BJ (cell line): ENCODE measurements at places on chromosomes 5 and 9. TPM values are rescaled to one million over a fixed set of nuclear protein-coding genes. Genes with fewer than 3 reads are reported as not detected.

DNA sequence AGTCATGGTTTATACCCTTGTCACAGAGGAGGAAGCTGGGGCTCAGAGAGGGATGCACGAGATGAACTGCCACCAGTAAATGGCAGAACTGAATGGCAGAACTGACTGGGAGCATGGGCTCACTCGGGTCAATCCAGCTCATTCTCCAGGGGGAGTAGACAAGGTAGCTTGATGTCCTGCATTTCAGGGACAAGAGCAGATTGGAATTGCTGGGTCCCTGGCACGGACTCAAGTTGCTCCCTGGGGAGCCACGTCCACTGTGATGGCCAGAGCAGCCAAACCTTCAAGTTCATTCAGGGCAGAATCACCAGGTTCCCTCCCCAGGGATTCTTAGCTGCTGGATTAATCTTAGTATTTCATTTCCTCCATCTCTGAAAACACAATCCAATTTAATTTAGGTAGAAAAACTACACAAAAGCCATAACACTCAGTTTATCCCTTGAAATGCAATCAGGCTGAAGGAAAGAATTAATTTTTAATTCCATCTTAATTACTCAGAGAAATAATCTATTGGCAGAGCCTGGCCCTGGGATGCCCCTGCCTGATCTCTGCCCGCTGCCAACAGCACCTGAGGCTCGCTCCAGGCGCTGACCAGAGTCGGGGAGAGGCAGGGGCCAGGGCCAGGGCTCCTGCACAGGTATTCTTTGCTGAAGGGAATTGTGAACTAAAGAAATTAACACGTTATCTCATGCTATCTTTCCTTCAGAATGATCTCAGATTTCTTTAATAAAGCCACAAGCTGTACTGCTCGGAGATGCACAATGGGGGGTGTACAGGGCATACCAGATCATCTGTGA, 42.0 kb upstream of the UNC5A start:
- DNase-seq: no peak

The CREBRF gene
- polyA plus RNA-seq: 11.2 and 18.2 TPM in 2 replicates

The PITX1 gene
- polyA plus RNA-seq: 9.1 and 14.3 TPM in 2 replicates

GRCh38 chr5:1468247-1468612, 23.0 kb upstream of the SLC6A3 start:
- DNase-seq: no peak

- no peak for DNase-seq
These were observed 11.7 kb downstream of the TRIM23 start for GRCh38 chr5:65612298-65612907.

The SOHLH1 gene
- polyA plus RNA-seq: not detected in 2 replicates

- DNase-seq: no peak
These were observed 26.9 kb upstream of the FAT2 start for GRCh38 chr5:151617841-151618710.

DNA sequence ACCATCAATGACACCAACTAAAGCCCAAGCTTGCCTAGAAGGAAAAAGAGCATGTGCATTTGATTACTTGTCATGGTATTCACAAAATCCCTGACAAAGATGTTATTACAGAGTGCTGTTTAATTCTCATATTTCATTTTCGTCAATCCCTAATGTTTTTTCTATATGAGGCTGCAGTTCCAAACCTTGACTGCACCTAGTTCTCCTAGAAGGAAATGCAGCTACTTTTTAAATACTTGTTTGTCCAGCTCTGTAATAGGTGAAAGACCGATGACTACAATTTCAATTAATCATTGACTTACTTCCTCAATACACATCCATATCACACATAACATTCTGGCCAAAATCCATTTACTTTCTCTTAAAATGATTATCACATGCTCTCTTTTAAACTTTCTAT, 28.1 kb downstream of the CEMIP2 start:
- no peak for DNase-seq

The FAM81B gene
- not detected in 2 replicates for polyA plus RNA-seq

DNA sequence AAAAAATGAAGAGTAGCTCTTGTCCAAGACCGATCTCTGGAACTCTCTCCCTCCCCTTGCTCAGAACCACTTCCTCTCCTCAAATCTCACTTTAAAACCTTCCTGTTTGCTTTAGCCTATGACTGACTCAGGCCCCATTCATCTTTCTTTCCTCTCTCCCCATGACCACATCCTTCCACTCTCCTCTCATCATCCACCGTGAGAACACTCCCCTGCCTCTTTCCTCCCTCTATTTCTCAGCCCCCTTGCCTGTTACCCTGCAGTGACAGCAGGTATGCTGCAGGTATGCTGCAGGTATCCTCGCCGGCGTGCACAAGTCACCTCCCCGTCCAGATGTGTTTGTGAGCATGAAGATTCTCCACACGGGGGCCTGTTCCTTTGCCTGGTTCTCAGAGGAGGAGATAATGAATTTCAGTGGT, 505.3 kb downstream of the CCDC171 start:
- no peak for DNase-seq

The NUTM2F gene
- polyA plus RNA-seq: not detected in 2 replicates

DNA sequence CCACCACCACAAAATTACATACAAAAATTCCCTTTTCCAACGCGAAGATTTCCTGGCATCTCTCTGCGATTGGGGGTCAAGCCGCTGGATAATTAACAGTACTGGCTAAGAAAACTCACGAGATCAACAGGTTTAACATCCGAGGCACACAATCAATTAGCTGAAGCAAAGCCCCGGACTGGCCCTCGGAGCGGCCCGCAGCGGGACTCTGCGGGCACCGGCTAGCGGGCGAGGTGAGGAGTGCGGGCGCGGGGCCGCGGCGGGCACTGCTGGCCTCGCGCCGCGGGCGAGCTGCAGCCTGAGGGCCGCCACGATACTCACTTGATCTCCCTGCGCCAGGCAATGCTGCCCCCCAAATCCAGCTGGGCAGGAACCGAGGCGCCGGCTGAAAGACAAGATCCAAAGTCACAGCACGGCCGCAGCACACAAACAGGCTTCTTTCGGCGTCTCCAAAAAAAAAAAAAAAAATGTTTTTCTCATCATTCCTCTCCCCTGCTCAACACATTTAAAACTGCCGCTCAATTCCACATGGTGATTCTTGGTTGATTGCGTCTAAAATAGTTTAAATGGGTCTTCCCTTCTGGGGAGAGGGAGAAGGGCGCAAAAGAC, 210.2 kb downstream of the MEF2C start:
- DNase-seq: no peak

The CCL19 gene
- polyA plus RNA-seq: not detected in 2 replicates

GRCh38 chr5:58077966-58078365, 381.9 kb downstream of the PLK2 start:
- DNase-seq: no peak

DNA sequence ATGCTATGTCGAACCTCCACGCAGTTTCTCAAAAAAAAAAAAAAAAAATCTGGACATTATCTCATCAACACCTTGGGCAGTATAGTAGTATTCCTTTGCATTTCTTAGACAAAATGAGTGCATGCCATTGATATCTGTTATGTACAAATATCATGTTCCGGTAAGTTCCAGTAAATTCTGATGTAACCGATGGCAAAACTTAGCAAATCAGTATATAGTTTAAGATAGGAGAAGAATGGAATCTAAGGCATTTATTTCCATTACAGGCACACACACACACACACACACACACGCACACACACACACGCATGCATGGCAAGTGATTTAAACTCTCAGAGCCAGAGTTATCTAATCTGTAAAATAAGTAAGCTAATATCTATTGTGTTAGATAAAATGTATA, 356.5 kb upstream of the TUSC1 start:
- DNase-seq: no peak

- no peak for DNase-seq
These were observed 56.5 kb upstream of the ANGPTL2 start for GRCh38 chr9:127178686-127179632.
